ENCODE measurements at places on chromosomes 12 and 14.

- peak; percentile 58 for DNase-seq
These were observed 1.2 kb upstream of the RAN start for GRCh38 chr12:130870442-130871285.

- no peak for DNase-seq
These were observed 30.3 kb downstream of the CCDC88C start for GRCh38 chr14:91387169-91387835.

- DNase-seq: no peak
These were observed 833 bp upstream of the BHLHE41 start for GRCh38 chr12:26125400-26126339.

- no peak for DNase-seq
These were observed 163.3 kb downstream of the ETV6 start for GRCh38 chr12:11812586-11813437.

DNA sequence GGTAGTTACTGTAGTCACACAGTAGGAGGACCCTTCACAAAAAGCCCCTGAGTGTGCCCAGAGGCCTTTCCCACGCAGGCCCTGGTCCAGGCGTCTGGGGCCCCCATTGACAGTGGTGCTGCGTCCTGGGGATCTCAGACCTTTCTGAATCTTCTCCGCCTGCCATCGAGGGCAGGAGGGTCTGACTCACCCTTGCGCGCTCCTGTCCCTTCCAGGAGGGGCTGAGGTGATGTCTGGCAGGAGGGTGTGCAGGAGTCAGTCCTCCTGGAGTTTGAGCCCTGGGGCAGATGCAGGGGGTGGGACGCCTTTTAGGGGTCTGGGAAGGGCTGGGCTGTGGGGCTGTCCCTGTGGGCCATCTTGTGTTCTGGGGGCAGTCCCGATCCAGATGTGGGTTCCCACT is 386.8 kb downstream of the TMEM121 start:
- DNase-seq: no peak

- DNase-seq: no peak
These were observed 2.0 kb downstream of the PELI2 start for GRCh38 chr14:56120091-56120691.

DNA sequence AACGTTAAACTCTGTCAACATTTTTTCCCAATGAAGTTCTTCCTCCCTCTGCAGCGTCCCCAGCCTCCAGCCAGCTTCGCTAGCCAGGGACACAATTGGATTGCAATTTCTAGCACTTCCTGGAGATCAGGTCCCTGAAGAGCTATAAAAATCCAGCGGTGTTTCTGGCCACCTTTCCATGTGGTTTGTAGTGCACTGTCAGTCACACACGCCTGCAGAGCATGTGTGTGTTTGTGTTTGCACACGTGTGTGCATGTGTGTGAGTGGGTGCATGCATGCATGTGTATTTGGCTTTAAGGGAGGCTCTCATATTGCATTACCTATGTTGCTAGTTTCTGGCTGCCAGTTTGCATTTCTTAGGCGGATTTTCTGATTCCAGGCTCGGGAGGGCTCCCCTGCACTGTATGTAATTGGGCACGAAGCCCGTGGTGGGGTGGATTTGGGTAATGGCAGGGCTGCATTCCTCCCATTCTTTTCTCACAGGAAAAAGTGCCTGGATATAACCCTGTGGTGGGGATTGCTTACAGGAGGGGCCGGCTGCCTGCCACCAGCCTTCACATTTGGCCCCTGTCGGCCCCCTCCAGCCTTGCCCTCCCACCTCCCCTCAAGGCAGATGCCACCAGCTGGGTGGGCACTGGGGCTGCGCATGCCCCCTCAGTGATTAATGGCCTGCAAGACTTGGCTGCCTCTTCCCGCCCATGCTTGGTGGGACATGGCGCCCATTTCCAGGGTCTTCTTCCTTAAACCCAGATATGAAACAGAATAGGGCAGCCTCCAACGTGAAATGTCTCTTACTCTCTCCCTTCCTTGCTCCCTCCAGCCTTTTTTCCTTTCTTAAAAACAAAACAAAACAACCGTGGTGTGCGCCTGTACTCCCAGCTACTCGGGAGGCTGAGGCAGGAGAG is 74.0 kb downstream of the TSPAN9 start:
- no peak for DNase-seq

GRCh38 chr12:68367903-68368302 is 35.7 kb upstream of the MDM1 start:
- no peak for DNase-seq

- peak; percentile 22 for DNase-seq
These were observed 6.2 kb upstream of the OAS1 start for GRCh38 chr12:112900298-112901145.

DNA sequence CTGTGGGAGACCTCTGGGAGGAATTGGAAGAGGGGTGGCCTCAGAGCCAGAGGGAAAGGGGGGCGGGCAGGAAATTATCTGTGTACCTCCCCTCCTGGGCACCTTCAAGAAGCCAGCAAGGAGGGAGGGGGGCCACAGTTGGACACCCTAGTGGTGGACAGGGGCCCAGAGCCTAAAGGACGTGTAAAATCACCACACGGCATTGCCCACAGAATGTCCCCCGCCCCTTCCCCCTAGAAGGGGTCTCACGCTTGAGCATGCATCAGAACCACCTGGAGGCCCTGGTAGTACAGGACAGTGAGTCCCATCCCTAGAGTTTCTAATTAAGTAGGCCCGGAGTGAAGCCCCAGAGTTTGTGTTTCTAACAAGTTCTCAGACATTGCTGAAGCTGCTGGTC is 8.2 kb downstream of the ENDOU start:
- no peak for DNase-seq

DNA sequence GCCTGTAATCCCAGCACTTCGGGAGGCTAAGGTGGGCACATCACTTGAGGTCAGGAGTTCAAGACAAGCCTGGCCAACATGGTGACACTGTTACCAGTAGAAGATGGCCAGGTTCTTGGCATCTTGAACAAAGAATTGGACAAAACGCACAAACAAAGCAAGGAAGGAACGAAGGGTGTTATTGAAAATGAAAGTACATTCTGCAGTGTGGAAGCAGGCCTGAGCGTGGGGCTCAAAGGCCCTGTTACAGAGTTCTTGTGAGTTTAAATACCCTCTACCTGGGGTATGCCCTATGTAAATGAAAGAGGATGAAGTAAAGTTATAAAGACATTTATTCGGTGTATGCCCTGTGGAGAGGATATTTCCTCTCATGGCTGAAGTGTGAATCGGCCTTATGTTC is 20.8 kb upstream of the CDK17 start:
- no peak for DNase-seq

GRCh38 chr12:90543841-90544240 is 411.1 kb downstream of the CCER1 start:
- DNase-seq: no peak

All from stimulated activated CD4-positive, alpha-beta T cell treated with anti-CD3 and anti-CD28 coated beads, Interleukin-4, amount 100 ng/mL, for 48 hours (primary cell).